Activated naive CD8-positive, alpha-beta T cell treated with anti-CD3 and anti-CD28 coated beads, Interleukin-2, amount 10 ng/mL, durations not matched to agents 7 days and 5 days (primary cell): ENCODE measurements at places on chromosomes 13 and 19.

DNA sequence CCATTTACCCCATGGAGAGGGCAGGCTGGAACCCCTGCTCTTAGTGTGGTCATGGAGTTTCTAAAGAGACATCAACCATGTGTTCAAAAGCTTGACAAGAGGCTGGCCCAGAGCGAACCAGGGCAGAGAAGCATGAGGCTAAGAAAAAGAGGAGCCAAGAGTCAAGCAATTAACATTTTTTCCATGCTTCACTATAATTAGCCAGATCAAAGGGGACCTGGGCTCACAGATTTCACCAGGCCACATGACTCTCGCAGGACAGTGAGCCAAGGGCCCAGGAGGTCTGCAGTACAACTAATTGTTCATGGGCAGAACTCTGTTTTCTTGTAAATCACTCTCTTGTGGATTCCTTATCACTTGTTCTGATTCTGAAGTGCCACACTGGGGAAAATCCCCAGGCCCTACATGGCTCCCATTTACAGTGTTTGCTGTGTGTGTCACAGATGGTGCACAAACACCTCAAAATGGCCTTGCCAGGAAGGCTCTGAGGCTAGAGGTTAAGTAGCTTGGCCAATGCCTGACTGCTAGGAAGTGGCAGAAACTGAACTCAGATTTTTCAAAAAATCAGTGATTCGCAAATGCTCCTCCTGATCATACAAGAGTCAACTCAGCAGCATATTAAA is 101.2 kb downstream of the LHFPL6 start:
- DNase-seq, result no peak

DNA sequence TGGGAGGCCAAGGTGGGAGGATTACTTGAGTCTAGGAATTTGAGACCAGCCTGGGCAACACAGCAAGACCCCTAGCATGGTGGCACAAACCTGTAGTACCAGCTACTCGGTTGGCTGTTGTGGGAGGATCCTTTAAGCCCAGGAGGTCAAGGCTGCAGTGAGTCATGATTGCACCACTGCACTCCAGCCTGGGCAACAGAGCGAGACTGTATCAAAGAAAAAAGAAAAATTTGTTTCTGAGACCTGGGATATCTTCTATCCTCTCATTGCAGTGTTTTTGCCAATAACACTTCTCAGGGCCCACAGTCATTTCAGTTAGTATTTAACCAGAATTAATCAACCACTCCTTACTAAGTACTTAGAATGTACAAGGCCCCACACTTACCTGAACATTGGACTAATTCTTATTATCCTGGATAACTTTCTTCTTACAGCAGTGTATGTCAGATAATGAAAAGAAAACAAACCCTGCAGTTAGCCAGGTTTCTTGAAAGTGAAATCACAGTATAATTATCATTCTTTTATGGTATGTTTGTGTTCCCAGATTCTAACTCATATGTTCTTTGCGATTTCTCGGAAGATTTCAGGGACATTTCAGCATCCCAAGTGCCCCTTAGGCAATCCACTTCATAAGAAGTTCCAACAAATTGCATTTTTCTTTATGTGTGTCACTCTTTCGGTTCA is 75.6 kb upstream of the KLF5 start:
- DNase-seq, result no peak

DNA sequence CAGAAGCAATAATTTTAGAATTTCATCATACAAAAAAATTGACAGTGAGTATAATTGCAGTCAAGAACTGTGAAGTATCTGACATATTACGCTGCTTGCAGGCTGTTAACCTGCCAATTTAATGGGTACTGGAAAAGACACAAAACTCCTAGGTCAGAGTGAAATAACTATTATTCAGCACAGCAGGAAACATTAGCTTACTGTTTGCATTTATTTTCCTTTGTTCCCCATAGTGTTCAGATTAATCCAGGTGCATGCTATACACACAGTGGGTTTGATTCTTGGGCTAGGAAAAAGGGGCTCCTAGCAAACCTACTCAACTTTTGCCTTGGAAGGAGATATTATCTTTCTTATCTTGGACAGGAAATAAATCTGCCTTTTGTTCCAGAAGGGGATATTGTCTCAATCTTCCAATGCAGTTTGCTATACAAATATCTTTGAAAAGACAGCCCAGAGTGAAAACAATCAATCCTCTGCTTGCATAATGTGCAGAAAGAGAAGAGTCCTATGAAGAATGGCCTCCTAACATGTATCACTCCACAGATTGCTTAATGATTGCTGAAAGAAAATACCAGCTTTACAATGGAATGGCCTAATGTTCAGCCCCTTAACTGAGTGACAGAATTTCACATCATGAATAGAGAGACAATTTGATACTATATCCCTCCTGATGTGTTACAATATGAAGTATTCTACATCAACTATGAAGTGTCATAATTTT is 443.4 kb downstream of the TBC1D4 start:
- DNase-seq, result no peak

DNA sequence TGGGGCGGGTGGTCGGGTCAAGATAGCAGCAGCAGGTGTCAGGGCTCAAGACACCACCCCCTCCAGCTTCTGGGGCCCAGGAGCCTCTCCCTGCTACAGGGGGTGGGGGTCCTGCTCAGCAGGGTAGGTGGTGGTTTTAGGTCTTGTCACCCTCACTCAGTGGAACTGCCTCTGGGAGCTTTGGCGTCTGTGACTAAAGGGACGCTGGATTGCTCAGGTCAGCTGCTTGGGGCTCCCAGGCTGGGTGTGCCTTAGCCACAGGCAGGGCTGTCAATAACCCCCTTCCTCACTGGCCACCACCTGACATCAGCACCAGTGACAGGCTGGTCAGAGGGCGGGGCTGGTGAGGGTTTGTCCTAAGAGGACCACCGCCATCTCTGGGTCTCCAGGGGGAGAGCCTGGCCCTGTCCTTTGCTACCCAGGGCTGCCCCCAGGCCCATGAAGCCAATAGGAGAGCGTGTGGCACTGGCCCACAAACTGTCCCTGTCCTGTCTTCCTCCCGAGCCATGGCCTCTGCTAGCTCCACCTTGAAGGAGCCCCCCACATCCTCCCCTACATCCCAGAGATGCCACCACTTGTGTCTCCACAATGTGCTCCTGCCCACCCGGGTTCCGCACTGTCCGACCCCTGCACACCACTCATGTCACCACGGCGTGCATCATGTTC is 36.4 kb downstream of the MAU2 start:
- no peak for DNase-seq

DNA sequence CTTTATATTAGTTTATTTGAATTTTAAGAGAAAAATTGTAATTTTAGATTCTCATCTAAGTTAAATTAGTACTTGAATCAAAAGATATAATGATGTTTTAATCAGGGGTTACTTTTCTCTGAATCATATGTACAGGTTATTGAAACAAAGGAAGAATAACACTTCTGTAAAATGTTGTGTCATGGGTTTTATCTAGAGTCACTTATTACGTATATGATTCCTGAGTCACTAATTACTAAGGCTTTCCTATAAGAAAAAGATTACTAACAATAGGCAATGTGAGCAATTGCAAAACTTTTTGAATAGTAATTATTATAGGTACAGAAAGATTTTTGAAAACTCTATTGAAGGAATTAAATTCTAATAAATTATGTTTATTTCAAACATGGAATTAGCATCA is 99.2 kb upstream of the KLF5 start:
- DNase-seq, result no peak

DNA sequence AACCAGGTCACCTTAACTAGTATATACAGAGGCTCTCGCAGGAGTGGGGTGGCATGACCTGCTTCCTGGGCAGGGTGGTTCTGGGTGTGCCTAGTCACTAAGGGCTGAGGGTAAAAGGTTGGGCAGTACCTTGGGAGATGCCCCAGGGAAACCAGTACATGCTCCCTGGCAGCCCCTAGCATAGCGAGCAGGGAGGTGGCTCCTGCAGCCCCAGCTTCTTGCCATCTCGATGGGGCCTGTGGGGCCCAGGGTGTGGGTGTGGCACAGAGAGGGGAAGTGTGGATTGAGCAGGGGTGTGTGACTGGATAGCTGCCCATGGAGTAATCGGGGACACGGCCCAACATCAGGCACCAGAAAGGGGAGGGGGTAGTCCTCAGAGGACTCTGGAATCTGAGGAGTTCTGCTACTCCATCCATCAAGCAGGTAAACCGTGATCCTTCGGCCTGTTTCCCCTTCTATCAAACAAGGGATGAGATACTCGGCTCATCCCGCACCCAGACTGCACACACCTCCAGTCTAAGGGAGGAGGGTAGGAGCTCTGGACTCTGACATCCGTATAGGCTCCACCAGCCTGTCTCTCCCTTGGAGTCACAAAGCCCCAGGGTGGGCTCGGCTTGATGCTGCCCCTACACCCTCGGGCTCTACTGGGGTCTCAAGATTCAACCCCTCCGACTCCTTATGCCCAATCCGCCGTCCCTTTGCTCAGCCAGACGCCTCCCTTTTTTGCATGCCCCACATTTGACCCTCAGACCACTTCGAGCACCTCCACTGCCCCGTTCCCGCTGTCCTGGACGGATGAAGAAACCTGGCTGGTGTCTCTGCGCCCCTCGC is 1.1 kb downstream of the ZBTB45 start:
- no peak for DNase-seq

DNA sequence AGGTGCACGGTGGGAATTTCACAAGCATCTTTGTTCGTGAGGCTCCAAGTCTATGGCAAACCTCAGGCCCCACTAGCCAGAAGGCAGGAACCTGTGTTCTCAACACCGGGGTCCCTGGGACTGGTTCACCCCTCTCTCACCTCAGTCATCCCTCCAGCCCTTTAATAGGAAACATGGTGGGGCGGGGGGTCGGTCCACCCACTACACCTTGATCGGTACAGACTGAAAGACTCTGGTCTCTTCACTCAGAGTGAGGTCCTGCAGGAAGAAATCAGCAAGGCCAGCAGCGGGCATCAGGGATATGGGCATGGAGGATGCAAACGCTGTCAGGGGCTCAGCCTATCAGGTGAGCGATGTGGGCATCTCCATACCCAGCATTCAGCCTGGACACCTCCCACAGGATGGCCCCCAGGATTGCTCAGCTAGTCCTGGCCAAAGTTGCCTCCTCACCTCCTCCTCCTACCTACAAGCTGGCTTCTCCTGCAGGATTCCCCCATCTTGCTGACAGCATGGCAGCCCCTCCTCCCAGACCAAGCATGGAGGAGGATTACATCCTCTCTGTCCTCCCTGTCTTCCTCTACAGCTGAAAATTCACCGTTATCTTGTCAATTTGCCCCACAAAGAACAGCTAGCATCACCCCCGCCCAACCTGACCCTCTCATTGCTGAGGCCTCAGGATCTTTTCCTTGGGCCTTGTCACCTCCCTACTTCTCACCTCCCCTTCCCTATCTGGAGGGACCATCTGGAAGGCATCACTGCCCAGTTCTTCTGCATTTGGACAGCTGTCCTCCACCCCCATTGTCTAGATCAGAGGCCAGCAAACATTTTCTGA is 37.3 kb upstream of the CD33 start:
- no peak for DNase-seq

DNA sequence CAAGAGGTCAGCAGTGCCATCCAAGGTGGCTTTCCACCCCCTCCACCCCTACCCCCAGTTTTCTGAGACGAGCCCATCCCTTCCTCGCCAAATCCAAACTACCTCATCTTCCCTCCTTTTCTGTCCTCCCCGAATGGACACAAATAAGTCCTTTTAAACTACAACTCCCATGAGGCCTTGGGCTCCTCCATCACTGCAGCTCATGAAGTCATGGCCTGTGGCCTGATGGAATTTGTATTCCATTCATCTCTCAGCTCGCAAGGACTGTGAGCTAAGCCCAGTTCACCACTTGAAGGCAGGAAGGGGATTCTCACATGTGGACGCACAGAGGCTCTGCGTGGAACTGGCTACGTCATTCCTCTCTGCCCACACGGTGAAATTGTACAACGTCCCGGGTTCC is 12.5 kb downstream of the PTPRH start:
- no peak for DNase-seq

DNA sequence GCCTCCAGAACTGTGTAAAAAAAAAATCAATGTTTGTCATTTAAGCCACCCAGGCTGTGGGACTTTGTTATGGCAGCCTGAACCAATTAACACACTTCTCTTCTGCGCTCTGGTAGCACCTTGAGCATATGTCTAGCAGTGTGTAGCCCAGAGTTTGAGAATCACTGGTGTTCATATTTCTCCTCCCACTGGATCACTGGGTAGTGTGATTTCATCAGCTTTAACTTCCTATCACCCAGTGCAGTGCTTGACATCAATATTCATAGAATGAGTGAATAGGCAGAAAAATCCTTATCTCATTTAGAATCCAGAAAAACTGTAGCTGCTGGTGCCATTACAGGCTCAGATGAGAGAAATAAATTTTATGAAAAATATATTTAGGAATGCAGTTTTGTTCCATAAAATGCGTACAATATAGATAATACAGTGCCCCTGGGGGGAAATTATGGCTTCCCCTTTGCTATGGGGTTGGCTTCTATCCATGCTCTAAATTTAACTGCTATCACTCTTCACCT is 30.7 kb upstream of the WASF3 start:
- DNase-seq, result no peak

- DNase-seq, result peak; percentile 83
Observed at GRCh38 chr19:44748426-44749254, at the start of gene BCL3. BCL3 (plus strand) TSS chr19:44748708; CDS start chr19:44748791, 83 bp downstream.

- no peak for DNase-seq
Observed at GRCh38 chr13:110300090-110300815, 6.7 kb downstream of the COL4A1 start.

GRCh38 chr13:66624302-66624701 is 605.8 kb downstream of the PCDH9 start:
- no peak for DNase-seq

GRCh38 chr13:37869756-37870488 is at the start of gene TRPC4:
TRPC4 (minus strand) TSS chr13:37869772; CDS start chr13:37783333, 86,439 bp downstream.
- no peak for DNase-seq

DNA sequence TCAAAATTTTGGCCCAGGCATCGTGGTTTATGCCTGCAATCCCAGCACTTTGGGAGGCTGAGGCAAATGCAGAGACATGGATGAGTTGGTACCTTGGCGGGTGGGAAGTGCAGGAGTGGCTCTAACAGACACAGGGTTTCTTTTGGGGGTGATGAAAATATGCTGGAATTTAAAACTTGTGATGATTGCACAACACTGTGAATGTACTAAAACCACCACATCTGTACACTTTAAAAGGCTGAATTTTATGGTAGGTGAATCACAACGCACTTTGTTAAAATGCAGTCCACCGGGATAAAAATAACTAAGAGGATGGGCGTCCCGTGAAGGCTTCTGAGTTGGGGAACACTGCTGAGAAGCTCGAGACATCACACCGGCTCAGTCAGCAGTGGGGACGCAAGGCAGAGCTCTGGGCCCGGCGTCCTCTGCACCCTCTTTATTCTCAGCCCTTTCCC is 47.1 kb downstream of the MLLT1 start:
- no peak for DNase-seq
